CD8-positive, alpha-beta T cell (primary cell): ENCODE measurements at places on chromosomes 12 and 14. TPM values are rescaled to one million over a fixed set of nuclear protein-coding genes. Genes with fewer than 3 reads are reported as not detected.

DNA sequence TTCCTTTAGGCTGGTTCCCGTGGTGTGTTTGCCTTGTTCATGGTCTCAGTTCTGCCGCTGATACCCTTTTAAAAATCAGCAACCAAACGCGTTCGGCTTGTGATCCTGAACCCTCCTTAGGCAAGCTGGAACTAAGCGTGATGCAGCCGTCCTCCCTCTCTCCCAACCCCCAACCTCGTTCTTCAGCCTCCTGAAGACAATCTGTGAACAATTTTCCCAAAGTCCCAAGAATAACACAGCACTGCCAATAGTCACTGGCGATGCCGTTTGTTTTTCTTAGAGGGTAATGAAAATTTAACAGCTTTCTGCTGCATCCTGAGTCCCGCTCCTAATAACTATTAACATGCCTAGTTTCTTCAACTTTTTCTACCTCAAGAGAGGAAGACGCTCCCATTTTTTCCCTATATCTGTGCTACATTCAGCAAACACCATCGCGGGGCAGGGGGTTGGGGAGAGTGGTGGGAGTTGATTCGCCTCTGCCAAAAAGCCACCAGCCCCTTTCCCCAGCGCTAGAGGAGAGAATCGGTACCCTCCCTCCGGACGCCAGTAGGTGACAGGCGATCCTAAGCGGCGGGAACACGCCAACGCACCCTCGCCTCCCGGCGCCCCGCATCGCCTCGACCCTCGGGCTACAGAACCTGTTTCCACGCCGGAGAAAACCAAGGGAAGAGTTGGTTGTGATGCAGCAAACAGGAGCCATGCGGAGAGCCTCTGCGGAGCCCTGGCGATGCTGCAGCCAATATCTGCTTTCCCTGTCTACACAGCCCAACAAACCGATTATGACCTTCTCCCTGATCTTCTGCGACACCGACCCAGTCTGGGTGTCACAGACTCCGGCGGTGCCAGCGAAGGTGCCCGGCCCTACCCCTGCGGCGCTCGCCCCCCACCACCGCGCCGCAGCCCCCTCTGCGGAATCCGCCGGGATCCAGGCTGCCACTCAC is 752 bp downstream of the PRICKLE1 start:
- no peak for DNase-seq

GRCh38 chr12:94763462-94763861 is 113.1 kb upstream of the TMCC3 start:
- DNase-seq: no peak

- DNase-seq: no peak
Observed at GRCh38 chr14:74703043-74703442, 9.8 kb downstream of the AREL1 start.

Gene LRTM2
- total RNA-seq: not detected

Gene ASB2
- total RNA-seq: 2.8 TPM
